Left renal pelvis (tissue), 4 donors: ENCODE measurements at places on chromosomes 7 and 10. TPM values are rescaled to one million over a fixed set of nuclear protein-coding genes. Genes with fewer than 3 reads are reported as not detected.

The FGL2 gene
- 50.7 TPM for polyA plus RNA-seq

- no peak for DNase-seq
Observed at GRCh38 chr10:59627366-59628018, 82.2 kb downstream of the SLC16A9 start.

DNA sequence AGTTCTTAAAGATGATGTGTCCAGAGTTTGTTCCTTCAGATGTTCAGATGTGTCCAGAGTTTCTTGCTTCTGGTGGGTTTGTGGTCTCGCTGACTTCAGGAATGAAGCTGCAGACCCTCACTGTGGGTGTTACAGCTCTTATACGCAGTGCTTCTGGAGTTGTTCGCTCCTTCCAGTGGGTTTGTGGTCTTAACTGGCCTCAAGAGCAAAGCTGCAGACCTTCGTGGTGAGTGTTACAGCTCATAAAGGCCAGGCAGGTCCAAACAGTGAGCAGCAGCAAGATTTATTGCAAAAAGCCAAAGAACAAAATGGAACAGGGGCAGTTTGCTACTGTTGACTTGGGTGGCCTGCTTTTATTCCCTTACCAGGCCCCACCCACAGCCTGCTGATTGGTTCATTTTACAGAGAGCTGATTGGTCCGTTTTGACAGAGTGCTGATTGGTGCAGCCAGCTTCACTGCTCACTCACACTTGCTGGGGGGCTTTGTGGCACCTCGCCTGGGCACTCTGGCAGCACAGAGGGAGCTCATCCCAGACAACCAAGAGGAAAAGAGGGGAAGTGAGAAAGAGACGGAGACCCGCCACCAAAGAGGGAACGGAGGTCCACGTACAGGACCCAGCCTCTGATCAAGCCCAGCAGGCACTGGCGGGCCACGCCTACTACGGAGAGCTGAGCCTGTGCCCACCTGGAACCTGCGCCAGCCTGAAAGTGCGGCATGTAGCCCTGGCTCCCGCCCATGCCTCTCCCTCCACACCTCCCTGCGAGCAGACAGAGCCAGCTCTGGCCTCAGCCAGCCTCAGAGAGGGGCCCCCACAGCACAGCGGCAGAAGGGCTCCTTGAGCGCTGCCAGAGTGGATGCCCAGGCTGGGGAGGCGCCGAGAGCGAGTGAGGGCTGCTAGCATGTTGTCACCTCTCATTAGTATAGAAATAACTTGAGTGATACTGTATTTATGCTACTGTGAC is 55.8 kb upstream of the SEMA3C start:
- DNase-seq: no peak

- DNase-seq: no peak
Observed at GRCh38 chr10:75640381-75640780, 209.0 kb downstream of the LRMDA start.
